ENCODE measurements at places on chromosomes 1 and 21.
A peak's percentile ranks its signal among the peaks of the same experiment; 100 is the strongest.

DNA sequence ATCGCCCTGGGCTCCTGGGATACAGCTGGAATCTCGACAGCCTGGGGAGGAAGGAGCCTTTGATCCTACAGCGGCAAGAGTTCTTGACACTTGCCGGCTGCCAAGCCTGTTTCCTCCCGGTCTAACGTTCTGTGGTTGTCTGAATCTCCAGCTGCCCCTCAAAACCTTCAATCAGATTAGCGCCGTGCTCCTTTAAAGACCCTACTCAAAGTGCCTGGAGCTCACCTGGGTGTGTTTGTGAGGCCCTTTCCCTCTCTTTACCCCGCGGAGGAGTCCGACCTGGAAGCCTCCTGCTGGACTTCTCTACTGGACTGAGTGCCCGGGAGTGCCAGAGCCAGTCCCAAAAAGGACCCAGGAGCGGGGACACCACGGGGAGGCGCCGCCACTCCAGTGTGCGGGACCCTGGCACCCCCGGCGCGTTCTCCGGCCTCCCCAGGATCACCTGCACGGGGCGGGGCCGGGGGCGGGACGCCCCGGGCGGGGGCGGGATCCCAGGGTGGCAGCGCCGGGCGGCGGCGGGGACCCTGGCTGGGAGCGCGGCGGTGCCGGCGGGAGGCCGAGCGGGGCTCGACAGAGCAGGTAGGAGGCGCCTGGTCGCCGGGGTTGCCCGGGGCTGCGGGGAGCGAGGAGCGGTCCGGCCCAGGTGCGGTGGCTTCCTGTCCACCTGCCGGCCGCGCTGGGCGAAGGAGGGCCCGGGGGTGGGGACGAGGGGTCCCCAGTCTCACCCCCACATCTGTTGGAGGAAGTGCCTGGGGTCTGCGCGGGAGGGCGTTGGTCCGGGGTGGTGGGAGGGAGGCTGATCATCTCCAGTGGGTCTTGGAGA is at the start of gene NCMAP:
TSS of gene NCMAP (plus strand) at position 497 of the 823 bp plus-strand sequence. CDS start 39,344 bp downstream, outside the sequence.
- no peak for DNase-seq

DNA sequence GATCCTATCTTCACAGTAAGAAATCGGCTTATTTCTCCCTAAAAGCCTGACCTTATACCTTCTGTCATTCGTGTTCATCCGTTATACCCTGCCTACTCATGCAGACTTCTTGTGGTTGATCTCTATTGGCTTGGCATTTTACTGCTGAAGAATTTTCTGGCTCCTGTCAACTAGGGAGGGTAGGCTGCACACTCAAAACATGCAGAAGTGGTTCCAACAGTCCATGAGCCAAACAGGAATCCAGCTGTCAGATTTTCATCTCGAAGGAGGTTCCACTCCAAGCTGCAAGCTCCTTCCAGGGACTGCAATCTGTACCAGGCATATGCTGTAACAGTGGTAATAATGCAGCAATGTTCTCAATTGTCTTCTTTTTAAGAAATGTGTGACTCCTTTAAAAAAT is 10.1 kb downstream of the DNAJC11 start:
- no peak for DNase-seq

- no peak for DNase-seq
These were observed 24.1 kb downstream of the GPR3 start for GRCh38 chr1:27416387-27417111.

DNA sequence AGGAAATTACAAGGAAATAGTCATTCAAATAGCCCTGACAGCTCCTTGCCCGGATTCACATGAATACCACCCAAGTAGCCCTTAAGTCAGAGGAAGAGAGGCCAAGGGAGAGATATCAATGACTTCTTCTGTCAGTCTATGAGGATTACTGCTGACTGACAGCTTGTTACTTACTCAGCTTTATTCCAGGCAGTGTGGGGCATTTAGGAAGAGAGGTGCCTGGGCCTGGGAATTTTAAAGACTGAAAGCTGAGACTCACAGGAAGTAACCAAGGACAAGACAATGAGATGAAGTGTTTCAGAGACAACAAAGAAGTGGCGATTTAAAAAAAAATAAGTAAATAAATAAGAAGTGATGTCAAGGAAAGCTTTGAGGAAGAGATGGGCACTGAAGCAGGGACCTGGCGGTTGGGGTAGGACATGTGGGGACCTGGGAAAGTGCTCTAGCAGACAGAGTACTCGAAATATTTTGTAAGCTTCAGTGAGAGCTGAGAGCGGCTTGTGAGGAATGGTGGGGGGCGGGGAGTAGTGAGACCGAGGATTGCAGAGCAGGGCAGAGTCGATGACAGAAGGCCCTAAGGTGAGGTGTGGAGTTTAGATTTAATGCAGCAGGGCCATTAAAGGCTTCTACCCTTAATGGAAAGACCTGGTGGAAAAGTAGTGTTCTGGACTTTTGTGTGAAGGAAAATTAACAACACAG is 58.9 kb downstream of the ST3GAL3 start:
- DNase-seq, result no peak

DNA sequence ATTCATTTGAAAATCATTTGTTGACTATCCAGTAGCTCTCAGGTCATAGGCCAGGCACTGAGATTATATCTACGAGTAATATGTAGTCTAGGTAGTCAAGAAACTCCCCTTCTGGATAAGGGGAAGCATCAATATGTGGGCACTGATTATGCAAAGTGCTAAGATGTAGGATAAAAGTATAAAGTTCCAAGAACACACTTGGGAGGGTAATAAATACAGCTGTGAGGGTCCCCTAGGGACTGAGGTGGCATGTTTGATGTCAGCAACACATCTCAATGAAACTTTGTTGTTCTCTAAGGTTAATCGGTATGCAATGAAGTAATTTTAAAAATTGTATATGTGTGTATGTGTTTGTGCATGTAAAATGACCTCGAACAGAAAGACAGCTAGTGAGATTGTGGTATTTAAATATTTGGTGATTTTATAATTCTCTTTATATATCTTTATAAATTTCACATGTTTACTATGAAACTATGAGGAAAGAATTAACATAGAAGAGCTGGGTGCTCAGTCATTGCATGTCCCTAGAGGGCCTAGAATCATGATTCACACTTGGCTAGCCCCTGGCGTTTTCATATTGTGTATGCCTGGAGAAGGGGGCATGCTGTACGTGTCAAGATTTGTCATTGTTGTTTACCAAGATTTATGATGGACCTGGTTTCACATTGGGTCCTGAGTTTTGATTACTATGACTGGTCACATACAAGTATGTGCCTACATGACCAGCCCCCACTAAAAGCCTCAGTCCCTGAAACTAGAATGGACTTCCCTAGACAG is 140.1 kb upstream of the DUSP10 start:
- DNase-seq, result no peak

- no peak for DNase-seq
These were observed 12.0 kb upstream of the PHLDA3 start for GRCh38 chr1:201481004-201481380.

DNA sequence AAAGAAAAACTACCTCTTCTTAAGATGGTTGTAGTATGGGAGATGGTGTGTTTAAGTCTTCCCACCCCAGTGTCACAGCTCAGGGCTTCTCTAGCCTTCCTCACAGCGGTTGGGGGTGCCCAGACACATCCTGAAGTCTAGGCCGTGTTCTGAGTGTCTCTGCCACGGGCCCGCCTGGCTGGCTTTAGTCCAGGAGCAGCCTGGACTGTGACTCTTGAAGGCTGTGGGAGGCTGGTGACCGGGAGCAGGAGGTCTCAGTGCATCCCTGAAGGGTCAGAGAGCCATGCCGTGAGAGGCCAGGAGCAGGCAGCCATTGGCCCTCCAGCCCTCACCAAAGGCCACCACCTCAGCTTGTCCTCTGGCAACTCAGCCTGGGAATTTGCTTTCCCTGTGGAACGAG is 4.5 kb downstream of the EPHX1 start:
- no peak for DNase-seq

- no peak for DNase-seq
These were observed 26.1 kb downstream of the GPR3 start for GRCh38 chr1:27418326-27419185.

- DNase-seq, result no peak
These were observed 24.2 kb upstream of the NPPB start for GRCh38 chr1:11882814-11883538.

GRCh38 chr1:33643216-33643615 is 170.8 kb downstream of the ZSCAN20 start:
- no peak for DNase-seq

DNA sequence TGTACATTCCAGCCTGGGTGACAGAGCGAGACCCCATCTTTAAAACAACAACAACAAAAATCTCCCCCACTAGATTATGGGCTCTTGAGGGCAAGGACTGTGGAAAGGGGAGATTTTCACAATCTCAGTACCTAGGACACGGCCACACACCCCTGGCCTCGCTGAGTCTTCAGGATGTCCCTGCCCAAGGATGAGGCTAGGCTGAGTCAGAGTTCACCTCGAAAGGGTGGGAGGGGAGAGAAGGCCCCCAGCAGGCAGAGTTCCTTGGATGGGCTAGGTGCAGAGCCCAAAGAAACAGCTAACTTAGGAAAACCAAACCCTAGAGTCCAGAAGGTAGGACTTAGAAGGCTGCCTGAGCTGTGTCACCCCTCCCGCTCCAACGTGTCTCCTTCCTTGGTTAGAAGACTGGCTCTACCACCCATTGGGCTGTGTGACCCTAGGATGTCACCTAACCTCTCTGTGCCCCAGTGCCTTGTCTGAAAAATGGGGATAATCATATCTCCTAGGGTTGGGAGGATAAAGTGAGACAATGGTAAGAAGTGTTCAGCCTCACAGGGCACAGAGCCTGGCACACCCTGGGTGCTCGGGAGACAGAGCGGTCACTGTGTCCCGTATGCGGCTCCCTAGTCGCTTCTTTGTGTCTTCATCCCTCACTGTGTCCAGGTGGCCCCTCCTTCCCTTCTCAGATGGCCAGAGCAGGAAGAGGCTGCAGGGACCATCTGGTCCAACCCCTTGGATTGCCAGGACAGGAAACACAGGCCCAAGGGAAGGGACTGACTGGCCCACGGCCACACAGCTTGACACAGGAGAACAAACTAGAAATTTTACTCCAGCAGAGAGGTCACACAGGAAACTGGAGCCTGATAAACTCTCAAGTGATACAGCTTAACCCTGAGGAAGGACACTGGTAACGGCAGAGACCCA is 11.2 kb downstream of the TRIM62 start:
- no peak for DNase-seq

DNA sequence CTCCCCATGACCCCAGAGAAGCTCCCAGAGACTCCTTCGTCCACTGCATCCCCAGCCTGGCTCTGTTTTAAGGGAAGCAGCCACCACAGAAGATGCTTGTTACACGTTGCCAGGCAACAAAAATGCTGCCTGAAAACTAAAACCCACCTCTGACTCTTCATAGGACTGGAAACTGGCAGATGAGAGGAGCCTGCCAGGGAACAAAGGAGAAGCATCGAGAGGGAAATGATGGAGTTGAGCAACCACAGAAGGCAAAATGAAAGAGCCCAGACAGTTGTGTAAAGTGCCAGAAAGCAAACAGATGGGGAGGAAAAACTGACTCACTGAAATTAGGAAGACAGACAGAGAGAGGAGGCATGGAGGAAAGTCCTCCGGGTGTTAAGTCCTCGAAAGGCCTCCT is 118.4 kb downstream of the KCNN3 start:
- no peak for DNase-seq

GRCh38 chr1:116861137-116861536 is 48.6 kb upstream of the PTGFRN start:
- no peak for DNase-seq

GRCh38 chr1:42334240-42335049 is 590 bp downstream of the FOXJ3 start:
- DNase-seq, result peak; percentile 19

DNA sequence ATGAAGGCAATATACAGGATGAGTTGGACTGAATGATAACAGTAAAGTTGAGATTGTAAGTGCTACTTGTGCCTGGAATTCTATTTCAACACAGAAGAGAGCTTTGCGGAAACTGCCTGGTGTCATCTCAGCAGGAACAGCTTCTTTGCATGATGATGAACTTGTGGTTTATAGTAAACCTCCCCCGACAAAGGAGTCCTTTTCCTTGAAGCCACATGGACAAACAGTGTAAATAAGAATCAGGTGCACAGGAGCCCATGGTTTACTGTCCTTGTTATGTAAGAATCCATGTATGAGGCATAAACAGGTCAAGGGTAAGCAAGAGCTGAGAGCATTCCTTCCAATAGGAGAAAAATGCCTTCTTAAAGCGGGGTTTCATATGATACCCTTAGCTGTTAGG is 66.2 kb downstream of the PCNX2 start:
- no peak for DNase-seq

- DNase-seq, result no peak
These were observed 1.7 kb downstream of the COP1 start for GRCh38 chr1:176205332-176205914.

DNA sequence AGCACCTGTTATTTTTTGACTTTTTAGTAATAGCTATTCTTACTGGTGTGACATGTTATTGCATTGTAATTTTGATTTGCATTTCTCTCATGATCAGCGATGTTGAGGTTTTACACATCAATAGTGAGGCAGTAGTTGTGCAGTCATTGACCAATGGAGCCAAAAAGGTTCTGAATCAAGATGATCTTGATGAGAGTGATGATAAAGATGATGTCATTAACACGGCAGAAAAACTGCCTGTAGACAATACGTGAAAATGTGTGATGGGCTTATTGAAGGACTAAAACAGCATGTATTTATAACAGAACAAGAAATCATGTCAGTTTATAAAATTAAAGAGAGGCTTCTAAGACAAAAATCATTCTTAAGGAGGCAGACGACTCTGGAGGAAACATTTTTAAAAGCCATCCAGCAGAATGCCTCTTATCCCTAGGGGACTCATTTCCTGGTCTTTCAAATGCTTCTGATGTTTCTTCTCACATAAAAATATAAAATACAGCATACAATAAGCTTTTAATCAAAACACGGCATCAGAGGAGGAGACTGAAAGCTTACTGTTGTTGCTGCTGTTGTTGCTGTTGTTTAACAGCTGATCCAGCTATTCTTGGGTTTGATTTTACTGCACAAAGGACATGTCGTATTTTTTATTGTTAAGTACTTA is 400.3 kb downstream of the LTN1 start:
- no peak for DNase-seq

DNA sequence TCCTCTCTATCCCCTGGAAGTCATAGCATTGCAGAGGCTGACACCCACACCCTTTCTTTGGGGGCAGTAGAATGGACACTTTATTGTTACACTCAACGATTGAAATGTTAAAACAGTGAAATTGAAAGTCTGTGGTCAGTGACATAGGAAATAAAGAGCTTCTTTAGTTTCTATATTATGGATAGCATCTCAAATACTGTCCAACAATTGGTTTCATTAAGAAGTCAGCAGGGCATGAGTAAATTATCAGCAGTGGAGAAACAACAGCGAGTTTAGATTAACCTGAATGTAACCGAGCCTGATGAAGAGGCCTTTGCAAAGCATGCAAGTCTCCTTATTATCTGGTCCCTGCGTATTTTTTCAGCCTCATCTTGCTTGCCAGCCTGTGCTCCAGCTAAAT is 350.7 kb downstream of the NTNG1 start:
- no peak for DNase-seq

GRCh38 chr1:165409657-165410358 is 35.1 kb downstream of the RXRG start:
- DNase-seq, result no peak

- DNase-seq, result no peak
These were observed 8.1 kb downstream of the CCSAP start for GRCh38 chr1:229334716-229335115.
